SK-N-MC (cell line): ENCODE measurements at places on chromosomes 1 and 21.

DNA sequence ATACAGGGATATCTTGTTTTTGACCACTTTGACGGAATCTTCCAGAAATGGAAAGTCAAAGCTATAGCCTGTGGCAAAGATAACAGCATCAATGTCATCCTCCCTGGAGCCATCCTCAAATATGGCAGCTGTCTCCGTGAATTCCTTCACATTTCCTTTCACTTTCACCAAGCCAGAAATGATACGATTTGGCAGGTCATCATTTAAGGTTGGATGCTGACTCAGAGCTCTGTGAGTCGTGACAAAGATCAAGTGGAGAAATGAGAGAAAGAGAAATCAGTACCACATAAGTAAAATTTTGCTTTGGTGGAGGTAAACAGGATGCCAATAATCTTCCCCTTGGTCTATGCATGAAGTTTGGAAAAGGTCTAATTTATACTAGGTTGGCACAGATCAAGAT lies 23.9 kb downstream of the FMO5 start:
- DNase-seq, result no peak

GRCh38 chr21:33971492-33972013 lies 55.9 kb upstream of the ATP5PO start:
- DNase-seq, result no peak

- DNase-seq, result no peak
Measured at GRCh38 chr1:221344693-221345092, 397.2 kb downstream of the DUSP10 start.

GRCh38 chr1:91637539-91637994 lies 136.9 kb downstream of the CDC7 start:
- no peak for DNase-seq

DNA sequence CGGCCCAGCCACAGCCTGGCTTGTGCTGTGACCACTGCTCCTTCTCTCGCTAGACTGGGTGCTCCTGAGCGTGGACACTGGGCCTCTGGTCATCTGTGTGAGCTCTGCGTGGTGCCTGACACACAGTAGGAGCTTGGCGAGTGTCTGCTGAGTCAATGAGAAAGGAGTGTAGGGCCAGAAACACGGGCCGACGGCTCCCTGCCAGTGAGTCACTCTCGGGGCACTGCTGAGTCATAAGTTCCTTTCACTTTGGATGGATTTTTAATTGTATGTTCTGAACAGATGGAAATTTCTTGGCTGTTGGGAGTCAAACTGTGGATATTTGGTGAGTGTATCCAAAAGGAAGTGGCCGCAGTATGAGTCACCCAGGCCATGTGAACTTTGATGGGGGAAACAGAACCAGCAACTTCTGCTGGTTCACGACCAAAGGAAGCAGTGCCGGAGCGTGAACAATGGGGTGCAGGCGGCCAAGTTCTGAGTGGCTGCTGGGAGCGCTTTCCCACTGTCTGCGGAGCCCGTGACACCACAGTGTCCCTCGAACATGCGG lies 41.0 kb upstream of the COL18A1 start:
- DNase-seq, result no peak

- no peak for DNase-seq
Measured at GRCh38 chr1:60886793-60887331, 195.5 kb upstream of the NFIA start.

DNA sequence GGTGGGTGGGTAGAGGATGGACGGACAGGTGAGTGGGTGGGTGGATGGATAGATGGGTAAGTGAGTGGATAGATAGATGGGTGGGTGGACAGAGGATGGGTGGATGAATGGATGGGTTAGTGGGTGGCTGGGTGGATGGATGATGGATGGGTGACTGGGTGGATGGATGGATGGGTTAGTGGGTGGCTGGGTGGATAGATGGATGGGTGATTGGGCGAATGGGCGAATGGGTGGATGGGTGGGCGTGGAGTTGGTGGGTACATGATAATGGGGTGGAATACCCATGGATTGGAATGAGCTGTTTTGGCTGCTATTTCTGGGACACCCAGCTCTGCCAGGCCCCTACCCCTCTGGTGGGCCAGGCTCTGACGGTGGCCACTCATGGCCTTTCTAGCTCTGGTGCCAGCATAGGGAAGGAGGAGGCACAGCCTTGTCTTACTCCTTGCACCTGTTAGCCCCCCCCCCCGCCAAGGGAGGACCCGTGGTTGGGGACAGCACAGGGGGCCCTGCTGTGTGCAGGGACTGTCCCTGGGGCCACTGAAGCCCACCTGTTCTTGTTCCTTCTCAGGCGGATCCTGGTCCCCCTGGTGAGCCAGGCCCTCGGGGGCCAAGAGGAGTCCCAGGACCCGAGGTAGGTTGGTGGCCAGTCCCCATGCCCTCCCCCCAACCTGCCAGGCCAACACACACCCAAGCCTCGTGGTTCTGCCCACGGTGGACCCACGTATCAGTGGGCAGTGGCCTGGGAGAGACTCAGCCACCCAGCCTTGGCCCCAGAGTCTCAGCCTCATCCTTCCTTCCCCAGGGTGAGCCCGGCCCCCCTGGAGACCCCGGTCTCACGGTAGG lies 26.4 kb downstream of the COL6A2 start:
- no peak for DNase-seq

- no peak for DNase-seq
Measured at GRCh38 chr1:44119525-44119924, 904 bp downstream of the KLF17 start.

DNA sequence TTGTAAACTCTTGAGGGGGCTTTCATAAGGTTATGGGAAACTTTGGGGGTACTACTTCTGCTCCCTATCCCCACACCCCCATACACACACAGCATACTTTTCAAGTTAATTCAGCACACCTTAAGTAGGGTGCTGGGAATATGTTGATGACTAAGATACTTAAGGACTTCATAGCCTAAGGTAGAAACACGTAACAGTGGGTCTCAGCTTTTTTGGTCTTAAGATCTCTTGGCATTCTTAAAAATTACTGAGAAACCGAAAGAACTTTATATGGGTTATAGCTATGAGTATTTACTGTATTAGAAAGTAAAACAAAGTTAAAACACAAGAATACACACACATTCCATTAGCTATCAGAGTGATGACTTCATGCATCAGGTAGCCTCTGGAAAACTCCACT lies 2.1 kb downstream of the OTUD3 start:
- no peak for DNase-seq

DNA sequence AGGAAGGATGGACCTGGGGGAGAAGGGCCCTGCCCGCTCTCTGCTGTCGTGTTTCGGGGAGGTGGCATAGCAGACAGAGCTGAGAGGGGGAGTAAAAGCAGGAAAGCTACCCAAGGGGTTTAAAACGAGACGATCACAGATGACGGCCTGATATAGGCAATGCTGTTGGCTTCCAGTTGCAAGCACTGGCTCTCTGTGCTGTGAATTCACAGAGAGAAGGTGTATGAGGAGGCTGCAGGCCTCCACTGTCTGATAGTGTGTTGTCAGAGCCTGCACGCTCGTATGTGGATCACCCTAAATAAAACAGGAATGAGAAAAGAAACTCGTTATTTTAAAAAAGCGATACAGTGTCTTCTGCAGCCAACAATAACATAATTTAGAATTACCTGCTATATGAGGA lies 57.4 kb downstream of the LGR6 start:
- DNase-seq, result no peak

- DNase-seq, result no peak
Measured at GRCh38 chr1:3003039-3003940, 18.0 kb upstream of the ACTRT2 start.

DNA sequence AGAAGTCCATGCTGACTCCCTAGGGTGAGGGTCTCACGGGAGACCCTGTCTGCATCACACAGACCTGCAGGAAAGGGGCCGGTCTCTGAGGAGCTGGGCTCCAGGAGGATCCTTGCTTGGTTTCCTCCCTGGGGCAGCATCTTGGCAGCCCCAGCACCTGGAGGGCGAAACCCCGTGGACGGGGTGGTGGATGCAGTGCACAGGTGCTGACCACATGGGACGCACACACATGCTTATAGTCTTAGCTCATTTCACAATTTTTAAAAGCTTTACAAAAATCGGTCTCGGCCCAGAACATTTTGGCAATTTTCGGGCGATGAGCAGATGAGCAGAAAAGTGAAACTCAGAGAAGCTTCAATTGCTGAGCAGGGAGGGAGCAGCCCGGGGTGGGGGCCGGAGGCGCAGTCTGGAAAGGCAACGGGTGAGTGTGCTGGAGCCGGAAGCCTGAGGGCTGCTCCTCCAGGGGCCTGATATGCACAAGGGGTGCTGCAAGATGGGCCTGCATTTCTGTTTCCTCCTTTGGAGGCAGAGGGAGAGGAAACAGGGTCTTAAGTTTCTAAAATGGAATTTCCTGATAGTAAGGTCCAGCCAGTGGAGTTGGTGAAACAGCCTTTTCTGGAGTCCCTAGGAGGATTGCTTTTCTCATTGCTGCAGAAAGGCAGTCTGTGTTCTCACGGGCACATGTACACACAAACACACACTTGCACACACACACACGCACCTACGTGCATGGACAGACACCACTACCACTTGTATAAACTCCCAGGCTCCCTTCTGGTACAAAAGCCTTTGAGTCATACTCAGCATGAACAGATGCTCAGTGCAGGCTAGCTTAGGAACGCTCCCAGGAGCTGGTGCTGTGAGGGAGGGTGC lies 60.6 kb downstream of the SCCPDH start:
- no peak for DNase-seq

DNA sequence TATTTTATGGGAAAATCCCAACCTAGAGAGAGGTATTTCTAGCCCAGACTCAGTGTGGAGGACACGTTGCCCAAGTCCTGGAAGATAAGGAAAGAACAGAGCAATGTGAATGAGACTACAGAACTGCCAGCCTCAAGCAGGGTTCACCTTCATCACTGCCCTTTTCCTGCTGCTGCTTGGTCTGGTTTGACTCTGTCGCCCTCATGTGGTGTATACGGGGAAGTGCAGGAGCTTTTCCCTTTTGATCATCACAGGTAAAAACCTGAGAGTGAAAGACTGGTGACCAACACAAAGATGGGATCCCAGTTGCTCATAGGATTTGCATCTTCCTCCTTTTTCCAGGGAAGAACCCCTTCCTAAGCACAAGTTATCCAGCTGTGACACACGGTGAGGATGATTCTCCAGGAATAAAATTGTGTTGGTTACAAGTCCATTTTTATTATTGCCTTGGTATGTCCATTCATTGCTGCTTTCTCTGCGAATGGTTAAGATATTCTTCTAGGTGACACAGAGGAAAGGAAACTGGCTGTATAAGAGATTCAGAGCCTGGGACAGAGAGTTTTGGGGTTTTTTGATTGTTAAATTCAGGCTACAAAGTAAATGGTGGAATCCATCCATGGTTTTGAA lies 89.5 kb upstream of the CD53 start:
- DNase-seq, result no peak

DNA sequence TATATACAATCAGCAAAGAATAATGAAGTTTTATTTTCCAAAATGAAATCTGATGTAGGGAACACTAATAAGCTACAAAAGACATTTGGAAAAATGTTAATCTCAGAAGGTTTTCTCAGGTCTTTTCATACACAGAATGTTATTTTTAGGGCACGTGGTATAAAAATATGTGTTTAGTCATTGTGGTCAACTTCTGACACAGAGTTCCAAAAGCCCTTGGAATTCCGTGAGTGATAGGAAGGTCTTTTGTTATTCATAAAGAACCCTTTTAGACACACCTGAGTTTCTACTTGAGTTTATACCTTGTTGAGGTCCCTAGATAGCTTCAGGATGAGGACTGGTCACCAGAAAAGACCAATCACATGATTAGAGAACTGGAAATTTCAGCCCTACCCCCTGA lies 277.6 kb upstream of the NCAM2 start:
- no peak for DNase-seq

DNA sequence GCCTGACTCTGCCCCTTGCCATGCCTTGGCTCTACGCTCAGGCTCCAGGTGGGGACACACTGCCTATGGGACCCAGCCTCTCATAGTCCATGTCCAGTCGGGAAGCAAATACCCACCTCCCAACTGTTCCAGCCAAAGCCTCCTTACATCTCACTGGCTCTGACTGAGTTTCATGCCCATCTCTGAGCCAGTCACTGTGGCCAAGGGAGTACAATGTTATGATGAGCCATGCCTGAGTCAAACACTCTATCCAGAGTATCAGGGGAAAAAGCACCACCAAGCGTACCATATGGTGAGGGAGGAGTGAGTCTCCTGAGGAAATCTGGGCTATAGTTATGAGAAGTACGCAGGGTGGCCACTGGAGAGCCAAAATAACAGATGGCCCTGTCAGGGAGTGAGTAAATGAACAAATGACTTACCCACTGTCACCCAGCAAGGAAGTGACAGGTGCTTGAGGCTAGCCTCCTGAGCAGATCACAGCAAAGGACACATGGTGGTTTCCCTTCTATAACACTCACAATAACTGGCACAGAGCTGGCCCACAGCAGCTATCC lies 236.6 kb upstream of the GJB5 start:
- no peak for DNase-seq

GRCh38 chr1:43062527-43063095 lies 103.9 kb upstream of the SLC2A1 start:
- DNase-seq, result no peak

- DNase-seq, result no peak
Measured at GRCh38 chr1:30731806-30732276, 8.5 kb upstream of the MATN1 start.

DNA sequence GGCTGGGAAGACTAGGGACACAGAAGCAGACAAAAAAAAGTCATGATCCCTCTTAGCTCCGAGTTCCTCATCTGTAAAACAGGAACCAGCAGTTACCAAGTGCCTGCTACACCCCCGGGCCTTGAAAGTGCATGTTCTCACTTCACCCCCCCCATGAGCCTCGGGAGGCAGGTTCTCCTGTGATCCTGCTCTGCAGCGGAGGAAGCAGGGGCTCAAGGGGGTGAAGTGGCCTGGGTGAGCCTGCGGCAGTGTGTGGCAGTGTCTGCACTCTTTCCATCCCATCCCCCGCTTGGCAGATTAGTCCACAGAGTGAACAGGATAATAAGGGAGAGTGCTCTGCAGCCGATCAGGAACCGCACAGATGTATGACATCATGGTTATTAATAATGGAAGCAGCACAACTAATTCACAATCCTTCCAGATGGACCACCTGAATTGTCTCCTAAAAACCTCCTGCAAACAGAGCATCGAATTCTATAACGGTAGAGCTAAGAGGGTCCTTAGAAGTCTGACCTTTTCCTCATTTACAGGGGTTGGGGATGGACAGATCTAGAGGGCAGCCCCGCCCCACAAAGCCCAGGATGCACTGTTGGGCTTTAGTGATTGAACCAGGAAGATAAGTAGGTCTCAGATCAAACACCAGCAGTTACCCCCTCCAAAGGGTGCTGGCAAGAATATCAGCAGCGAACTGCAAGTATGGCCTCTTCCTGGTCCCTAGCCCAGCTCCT lies 174.1 kb upstream of the EDN2 start:
- DNase-seq, result no peak

DNA sequence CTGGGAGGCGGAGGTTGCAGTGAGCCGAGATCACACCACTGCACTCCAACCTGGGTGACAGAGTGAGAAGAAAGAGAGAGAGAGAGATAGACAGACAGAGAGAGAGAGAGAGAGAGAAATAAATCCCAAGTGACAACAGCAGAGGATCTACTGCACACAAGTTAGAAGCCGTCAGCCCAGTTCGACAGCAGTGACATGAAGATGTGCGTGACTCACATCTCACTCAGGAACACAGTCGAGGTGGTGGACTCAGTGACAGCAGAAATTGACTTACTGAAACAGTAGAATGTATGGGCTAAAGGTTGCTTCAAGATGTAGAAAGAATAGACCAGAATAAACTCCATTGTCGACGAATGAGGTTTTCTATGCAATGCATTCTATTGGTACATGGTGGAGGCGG lies 77.0 kb upstream of the KRTAP19-8 start:
- no peak for DNase-seq
